Endothelial cell of umbilical vein (primary cell): ENCODE measurements at places on chromosomes 7 and 10.

- no peak overlapping the region for H3K27ac ChIP-seq
- no peak for DNase-seq
- no peaks in the 10 kb centered on the region for H3K36me3 ChIP-seq
- H3K27me3 ChIP-seq = no peaks in the 10 kb centered on the region
- H3K4me1 ChIP-seq = no peaks in the 10 kb centered on the region
Measured at GRCh38 chr10:26177341-26177740, 39.2 kb upstream of the GAD2 start.

- no peaks in the 10 kb centered on the region for H3K36me3 ChIP-seq
- H3K27ac ChIP-seq = no peak overlapping the region
- no peaks in the 10 kb centered on the region for H3K4me1 ChIP-seq
- H3K27me3 ChIP-seq = no peaks in the 10 kb centered on the region
- DNase-seq = no peak
Measured at GRCh38 chr10:45544191-45544590, 128.4 kb downstream of the ZFAND4 start.

- no peaks in the 10 kb centered on the region for H3K27me3 ChIP-seq
- no peak overlapping the region for H3K27ac ChIP-seq
- no peaks in the 10 kb centered on the region for H3K36me3 ChIP-seq
- H3K4me1 ChIP-seq = no peaks in the 10 kb centered on the region
- H3K4me3 ChIP-seq = no peak overlapping the region
Measured at GRCh38 chr10:1467334-1468076, 269.8 kb downstream of the ADARB2 start.

DNA sequence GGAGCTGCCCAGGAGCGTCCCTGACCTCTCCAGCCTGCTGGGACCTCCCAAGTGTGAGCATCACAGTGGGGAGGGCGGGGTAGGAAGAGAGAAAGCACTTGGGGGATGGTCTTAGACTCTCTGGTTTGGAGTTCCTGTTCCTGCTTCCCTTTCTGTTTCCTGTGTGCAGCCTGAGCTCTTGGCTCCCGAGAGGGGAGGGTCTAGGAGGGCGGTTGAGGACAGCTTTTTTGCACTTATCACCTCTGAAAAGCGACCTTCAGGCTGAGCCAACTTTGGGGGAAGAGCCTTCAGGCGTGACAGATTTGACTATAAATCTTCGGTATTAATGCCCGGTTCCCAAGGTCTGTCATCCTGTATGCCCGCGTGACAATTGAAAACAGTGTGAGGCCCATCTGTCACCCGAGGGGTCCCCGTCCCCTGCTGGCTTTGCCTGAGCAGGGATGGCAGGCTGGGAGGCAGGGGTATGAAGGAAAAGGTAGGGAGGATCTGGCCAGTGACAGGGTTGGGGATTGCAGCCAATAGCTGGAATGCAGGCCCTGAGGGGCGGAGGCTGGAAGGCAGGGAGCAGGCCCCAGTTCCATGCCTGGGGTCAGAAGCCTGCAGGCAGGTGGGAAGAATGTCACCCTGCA is 78.6 kb downstream of the CDH23 start:
- H3K4me3 ChIP-seq = no peak overlapping the region
- DNase-seq = no peak
- no peaks in the 10 kb centered on the region for H3K36me3 ChIP-seq
- H3K27me3 ChIP-seq = peaks cover 7% of the 10 kb centered on the region
- H3K4me1 ChIP-seq = no peaks in the 10 kb centered on the region

- peak; percentile 64 for DNase-seq
- no peak overlapping the region for H3K4me3 ChIP-seq
- H3K27ac ChIP-seq = no peak overlapping the region
- no peaks in the 10 kb centered on the region for H3K4me1 ChIP-seq
Measured at GRCh38 chr7:114026486-114027089, 107.8 kb upstream of the PPP1R3A start.
